ENCODE measurements at places on chromosomes 2 and 18. TPM values are rescaled to one million over a fixed set of nuclear protein-coding genes. Genes with fewer than 3 reads are reported as not detected.

DNA sequence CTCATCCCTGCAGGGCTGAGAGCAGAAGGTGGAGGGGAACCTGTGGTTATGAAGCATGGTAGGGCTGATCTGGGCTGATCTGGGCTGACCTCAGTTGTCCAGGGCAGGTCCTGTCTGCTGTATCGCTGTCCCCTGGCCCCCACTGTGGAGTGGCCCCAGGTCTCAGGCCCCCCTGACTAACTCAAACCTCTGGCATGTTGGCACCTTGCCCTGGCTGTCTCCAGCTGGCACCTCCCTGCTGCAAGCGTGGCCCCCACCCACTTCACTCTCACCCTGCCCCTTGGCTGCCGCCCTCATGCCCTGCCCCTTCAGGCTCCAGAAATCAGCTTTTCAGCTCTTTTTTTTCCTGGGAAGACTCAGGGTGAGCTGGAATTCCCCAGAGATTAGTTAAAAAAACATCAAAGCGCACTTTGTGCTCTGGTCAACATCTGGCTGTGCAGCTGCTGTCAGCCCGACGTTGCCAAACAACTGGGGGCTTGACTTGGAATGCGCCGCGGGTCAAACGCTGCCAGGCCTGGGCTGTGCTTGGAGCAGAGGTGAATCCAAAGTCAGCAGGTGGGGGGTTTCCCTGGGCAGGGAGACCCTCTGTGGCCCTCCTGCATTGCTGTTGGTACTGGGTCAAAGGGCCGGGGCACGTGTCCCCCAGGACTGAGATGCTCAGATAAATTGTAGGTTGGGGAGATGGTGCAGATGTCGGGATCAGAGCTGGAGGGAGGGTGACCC, 173.8 kb upstream of the HDAC4 start:
- H3K4me1 ChIP-seq = no peaks in the 10 kb centered on the region
- no peaks in the 10 kb centered on the region for H3K36me3 ChIP-seq
- DNase-seq = peak; percentile 39
- H3K4me3 ChIP-seq = no peak overlapping the region

GRCh38 chr2:38474021-38474456, 97.0 kb upstream of the ATL2 start:
- H3K27me3 ChIP-seq = no peaks in the 10 kb centered on the region

DNA sequence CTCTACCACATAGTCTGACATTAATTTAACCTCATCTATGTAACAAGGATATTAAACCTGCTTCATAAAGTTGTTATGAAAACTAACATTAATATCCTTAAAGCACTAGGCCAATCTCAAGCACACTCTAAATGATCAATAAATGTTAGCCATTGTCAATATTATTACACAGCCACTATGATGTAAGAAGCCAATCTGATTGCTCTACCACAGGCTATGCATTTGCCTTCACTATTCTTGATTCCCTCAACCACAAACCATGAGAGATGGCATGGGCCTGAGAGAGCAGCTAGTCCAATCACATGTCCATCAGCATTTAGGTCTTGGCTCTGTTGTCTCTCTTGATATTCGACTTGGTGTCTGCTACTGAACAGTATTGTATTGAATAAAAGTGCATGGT, 4.2 kb downstream of the SLC25A12 start:
- H3K36me3 ChIP-seq = peaks cover 7% of the 10 kb centered on the region
- H3K4me3 ChIP-seq = no peak overlapping the region
- no peaks in the 10 kb centered on the region for H3K27me3 ChIP-seq
- peaks cover 11% of the 10 kb centered on the region for H3K4me1 ChIP-seq

- no peak for DNase-seq
- H3K27ac ChIP-seq = no peak overlapping the region
- H3K27me3 ChIP-seq = no peaks in the 10 kb centered on the region
- H3K4me1 ChIP-seq = no peaks in the 10 kb centered on the region
- H3K4me3 ChIP-seq = no peak overlapping the region
- no peaks in the 10 kb centered on the region for H3K36me3 ChIP-seq
Measured at GRCh38 chr2:140316345-140316744, 1536.2 kb upstream of the NXPH2 start.

DNA sequence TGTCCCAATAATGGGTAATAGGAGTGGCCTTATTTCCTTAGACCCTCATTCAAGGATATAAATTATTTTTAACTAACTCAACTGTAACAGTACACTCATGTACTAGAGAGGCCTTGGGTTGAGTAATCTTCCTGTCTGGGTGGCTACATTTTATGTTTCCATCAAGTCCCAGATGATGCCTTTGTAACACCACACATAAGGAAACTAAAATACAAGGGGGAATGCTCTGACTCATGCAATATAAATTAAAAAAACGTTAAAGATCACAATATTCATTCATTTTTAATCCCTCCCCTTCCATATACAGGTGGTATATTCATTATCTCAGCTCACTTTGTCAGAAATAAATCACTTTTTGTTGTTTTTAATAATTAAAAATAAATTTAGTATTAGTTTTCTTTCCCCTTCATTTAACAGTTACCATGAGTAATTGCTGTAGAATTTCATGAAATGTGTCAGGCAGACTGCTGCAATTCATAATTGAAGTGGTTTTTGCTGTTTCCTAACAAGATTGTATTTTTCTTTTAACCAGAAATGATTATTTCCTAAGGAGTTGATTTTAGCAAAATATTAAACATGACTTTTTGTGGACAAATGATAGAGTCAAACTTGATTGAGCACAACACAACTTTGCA, 1403.6 kb downstream of the SUCLG1 start:
- H3K4me1 ChIP-seq = no peaks in the 10 kb centered on the region
- no peak for DNase-seq
- H3K36me3 ChIP-seq = no peaks in the 10 kb centered on the region
- H3K27me3 ChIP-seq = no peaks in the 10 kb centered on the region

- H3K4me3 ChIP-seq = no peak overlapping the region
- H3K27ac ChIP-seq = peak overlapping the region; percentile 12
- no peaks in the 10 kb centered on the region for H3K36me3 ChIP-seq
- peaks cover 60% of the 10 kb centered on the region for H3K4me1 ChIP-seq
- H3K27me3 ChIP-seq = no peaks in the 10 kb centered on the region
Measured at GRCh38 chr2:101736233-101736632, 38.7 kb downstream of the MAP4K4 start.

GRCh38 chr2:206305523-206306245, 31.2 kb downstream of the ZDBF2 start:
- H3K27me3 ChIP-seq = no peaks in the 10 kb centered on the region
- no peak overlapping the region for H3K4me3 ChIP-seq
- no peak for DNase-seq
- no peaks in the 10 kb centered on the region for H3K36me3 ChIP-seq
- H3K27ac ChIP-seq = no peak overlapping the region

DNA sequence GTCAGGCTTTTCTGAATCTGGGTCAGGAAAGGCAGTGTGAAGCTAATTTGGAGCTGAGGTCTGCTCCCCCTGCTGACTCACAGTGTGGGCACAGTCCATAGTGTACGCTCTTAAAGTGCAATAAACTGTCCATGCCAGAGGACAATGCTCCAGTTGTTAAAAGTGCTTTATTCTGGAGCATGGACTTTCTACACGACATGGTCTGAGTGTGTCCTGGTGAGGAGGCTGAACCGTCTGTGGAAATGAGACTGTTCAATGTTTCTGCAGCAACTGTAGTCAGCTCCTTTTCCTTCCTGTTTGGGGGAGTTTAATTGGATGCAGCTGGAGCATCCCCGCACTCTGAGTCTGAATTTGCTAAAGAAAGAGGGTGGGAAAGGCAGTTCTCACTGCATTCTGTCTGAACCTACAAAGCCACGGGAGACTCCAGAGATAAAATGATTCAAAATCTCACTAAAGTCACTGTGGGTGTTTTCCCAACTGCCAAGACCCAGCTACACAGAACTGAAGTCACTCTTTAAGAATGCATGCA, 110.2 kb upstream of the TRIB2 start:
- no peaks in the 10 kb centered on the region for H3K36me3 ChIP-seq
- no peak overlapping the region for H3K4me3 ChIP-seq
- no peaks in the 10 kb centered on the region for H3K4me1 ChIP-seq
- DNase-seq = no peak
- H3K27me3 ChIP-seq = no peaks in the 10 kb centered on the region
- no peak overlapping the region for H3K27ac ChIP-seq

DNA sequence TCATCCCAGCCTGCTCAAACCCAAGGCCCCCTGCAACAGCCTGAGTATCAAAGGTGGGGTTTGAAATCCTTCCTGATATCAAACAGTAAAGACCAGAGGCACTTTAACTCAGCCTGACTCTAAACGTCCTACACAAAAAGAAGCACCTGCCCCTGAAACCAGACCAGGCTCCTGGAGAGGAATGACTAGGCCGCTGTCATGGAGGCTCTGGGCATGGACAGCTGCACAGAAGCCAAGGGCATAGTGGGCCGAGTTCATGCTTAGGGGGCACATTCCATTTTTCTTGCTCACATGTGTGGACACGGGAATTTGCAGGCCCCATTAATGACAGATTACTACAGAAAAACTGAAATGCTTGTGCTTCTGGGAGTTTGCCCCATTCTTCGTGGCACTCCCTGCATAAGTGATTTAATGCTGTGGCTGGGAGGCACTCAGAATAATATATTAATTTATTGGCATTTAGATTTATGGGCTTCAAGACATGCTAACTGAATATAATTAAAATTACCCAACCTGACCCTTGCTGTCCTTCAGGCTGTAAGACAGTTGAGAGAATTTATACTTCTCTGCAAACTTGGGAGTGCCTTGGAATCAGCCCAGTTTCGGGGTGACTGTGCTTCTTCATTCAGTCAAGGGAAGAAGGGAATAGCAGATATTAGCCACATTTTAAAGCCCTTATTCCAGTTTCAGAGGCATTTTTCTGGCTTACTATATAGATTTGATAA, 105.5 kb downstream of the GYPC start:
- no peak overlapping the region for H3K4me3 ChIP-seq
- no peaks in the 10 kb centered on the region for H3K4me1 ChIP-seq
- no peaks in the 10 kb centered on the region for H3K27me3 ChIP-seq
- no peak for DNase-seq
- H3K27ac ChIP-seq = peak overlapping the region; percentile 26
- no peaks in the 10 kb centered on the region for H3K36me3 ChIP-seq

DNA sequence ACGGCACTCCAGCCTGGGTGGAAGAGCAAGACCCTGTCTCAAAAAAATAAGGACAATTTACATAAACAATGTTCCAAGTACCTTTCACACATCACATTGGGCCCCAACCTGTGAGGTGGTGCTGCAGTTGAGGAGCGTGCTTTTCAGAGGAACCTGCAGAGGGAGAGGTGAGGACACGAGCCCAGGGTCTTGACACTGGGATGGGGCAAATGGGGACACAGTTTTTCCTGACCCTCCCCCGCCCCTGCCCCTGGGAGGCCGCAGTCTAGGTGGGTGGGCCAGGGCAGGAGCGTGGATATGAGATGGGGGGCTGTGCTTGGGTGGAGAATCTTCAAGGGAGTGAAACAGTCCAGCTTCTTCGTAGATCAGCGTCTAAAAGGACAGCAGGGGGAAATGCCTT, 112.9 kb downstream of the SEPTIN10 start:
- no peak overlapping the region for H3K4me3 ChIP-seq
- H3K4me1 ChIP-seq = peaks cover 26% of the 10 kb centered on the region
- no peaks in the 10 kb centered on the region for H3K36me3 ChIP-seq
- DNase-seq = no peak

DNA sequence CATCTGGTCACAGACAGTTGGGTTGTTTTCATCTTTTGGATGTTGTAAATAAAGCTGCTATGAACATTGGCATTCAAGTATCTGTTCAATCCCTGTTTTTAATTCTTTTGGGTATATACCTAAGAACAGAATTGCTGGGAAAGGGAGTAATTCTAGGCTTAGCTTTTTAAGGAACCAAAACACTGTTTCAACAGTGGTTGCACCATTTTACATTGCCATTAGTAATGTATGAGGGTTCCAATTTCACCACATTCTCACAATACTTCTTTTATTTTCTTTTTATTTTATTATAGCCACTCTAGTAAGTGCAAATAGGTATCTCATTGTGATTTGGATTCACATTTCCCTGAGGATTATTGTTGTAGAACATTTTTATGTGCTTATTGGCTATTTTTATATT, 108.9 kb upstream of the GLS start:
- no peaks in the 10 kb centered on the region for H3K4me1 ChIP-seq
- H3K4me3 ChIP-seq = no peak overlapping the region
- H3K27ac ChIP-seq = no peak overlapping the region

HAAO gene
- 6.1 TPM for total RNA-seq

TRIM43 gene
- not detected for total RNA-seq

GRCh38 chr2:70898363-70899240, 37.1 kb upstream of the ATP6V1B1 start:
- no peak overlapping the region for H3K4me3 ChIP-seq
- no peak for DNase-seq
- H3K27me3 ChIP-seq = peaks cover 99% of the 10 kb centered on the region
- H3K27ac ChIP-seq = no peak overlapping the region
- H3K4me1 ChIP-seq = peaks cover 29% of the 10 kb centered on the region

RAD51AP2 gene
- not detected for total RNA-seq

CRACDL gene
- total RNA-seq = 17.8 TPM

DNA sequence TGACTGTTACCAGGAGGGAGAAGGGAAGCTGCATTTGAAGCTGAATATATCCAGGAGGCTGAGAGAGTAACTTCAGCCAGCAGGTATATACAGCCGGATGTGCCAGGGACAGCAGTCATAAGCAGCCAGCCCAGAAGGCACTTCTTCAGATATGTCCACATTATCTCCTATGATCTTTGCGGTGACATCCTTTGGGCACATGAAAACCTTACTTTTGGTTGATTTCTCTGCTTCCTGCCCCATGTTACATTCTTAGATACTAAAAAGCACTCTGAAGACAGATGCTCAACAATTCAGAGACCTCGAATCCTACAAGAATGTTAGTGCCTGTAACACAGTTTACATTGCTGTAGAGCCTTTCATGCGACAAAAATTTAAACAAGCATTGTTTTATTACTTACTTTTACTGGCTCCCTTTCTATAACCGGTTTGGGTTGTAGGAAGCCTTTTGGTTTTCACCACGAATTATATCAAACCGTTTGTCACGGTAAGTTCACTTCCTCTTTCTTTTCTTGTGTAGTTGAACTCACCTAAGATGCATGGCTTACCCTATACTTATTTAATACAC, 50.3 kb upstream of the TLK1 start:
- H3K27me3 ChIP-seq = no peaks in the 10 kb centered on the region
- H3K36me3 ChIP-seq = no peaks in the 10 kb centered on the region
- no peak overlapping the region for H3K27ac ChIP-seq
- DNase-seq = no peak
- no peaks in the 10 kb centered on the region for H3K4me1 ChIP-seq

RIT2 gene
- not detected for total RNA-seq

DNA sequence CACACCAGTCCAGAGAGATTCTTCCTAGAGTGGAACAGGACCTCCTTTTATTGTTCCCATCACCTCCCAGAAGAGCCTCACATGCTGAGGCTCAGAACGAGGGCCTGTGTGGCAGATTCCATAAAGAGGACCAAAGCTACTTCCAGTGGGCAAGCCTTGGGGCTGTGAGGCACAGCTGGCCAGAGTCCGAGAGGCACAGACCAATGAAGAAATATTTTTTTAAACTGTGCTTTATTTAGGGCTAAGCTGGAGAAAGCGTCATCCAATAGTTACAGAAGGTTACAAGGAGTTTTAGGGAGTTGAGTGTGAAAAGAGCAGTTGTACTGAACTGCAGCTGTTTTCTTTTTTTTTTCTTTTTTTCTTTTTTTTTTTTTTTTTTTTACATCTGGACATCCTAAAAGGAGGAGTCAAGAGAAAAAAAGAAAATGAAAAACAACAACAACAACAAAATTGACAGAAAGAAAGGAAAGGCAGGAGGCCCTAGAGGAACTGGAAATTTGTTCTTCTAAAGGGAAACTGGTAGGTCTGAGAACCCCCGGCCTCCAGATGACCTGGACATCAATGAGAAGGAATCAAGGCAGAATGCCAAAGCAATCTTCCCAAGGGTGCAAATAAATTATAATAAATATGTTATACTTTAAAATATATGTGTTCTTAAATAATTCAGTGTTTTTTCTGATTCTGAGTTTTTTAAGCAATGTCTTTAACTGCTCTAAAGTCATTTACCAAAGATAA, 322.6 kb downstream of the CELF4 start:
- H3K4me3 ChIP-seq = no peak overlapping the region
- no peak overlapping the region for H3K27ac ChIP-seq
- peaks cover 8% of the 10 kb centered on the region for H3K27me3 ChIP-seq

Measured in lower lobe of right lung (tissue), 2 donors.